Heart right ventricle (tissue), 16 donors: ENCODE measurements at places on chromosomes 6 and 20. TPM values are rescaled to one million over a fixed set of nuclear protein-coding genes. Genes with fewer than 3 reads are reported as not detected.

GRCh38 chr6:166778046-166778445 lies 151.0 kb upstream of the RPS6KA2 start:
- no peak for DNase-seq

DNA sequence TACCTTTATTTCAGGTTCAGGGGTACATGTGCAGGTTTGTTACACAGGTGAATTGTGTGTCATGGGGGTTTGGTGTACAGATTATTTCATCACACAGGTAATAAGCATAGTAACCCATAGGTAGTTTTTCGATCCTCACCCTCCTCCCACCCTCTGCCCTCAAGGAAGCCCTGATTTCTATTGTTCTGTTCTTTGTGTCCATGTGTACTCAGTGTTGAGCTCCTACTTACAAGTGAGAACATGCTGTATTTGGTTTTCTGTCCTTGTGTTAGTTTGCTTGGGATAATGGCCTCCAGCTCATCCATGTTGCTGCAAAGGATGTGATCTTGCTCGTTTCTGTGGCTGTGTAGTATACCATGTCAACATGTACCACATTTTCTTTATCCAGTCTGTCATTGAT lies 66.0 kb downstream of the STK4 start:
- no peak for DNase-seq

GRCh38 chr6:160393891-160394653 lies 45.9 kb downstream of the SLC22A3 start:
- DNase-seq, result no peak

SLC22A16 gene
- polyA plus RNA-seq, result not detected

DNA sequence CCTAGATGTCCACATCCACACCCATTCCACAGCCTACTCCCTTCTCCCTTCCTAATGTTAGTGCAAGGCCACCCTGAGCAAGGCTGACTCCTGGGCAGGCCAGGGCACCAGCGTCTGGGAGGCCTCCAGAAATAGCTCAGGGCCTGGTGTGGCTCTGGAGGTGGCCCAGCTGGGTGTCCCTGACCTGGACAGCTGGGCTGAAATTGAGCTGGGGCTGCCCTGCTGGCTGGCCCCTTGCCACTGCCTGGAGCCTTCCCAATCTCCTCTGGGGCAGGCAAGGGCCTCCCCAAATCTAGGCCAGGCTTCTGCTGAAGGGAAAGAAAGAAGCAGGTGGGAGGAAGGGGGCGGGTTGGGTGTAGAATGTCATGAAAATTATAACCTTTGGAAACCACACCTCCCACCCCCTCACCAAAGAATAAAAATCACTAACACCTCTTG lies 2.1 kb downstream of the FAM110A start:
- DNase-seq, result peak; percentile 82

GRCh38 chr6:163726037-163726695 lies 311.6 kb downstream of the QKI start:
- DNase-seq, result no peak

DNA sequence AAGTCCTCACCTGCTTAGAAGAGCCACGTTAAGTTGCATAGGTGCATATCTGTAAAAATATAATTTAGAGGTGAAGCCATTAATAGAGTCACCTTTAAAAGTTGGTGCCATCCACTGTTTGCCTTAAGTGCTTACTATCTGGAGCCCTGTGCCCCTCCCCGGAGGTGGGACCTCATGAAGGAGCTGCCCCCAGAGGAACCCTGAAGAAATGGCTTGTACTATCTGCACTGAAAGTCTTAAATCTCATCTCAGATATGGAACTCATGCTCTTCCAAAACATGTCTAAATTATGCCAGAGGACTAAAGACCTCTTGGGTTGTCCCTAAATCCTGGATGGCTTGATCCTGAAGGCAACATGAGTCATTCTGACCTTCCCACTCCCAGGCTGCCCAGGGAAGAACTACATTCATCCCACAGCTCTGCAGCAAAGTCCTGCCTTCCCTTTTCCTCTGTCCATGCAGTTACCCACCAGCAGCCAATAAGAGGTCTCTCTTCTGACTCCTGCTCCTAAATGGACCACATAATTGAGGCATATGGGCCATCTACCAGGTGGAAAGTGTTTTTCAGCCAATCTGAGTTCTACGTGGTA lies 85.3 kb downstream of the ASXL1 start:
- no peak for DNase-seq

DNA sequence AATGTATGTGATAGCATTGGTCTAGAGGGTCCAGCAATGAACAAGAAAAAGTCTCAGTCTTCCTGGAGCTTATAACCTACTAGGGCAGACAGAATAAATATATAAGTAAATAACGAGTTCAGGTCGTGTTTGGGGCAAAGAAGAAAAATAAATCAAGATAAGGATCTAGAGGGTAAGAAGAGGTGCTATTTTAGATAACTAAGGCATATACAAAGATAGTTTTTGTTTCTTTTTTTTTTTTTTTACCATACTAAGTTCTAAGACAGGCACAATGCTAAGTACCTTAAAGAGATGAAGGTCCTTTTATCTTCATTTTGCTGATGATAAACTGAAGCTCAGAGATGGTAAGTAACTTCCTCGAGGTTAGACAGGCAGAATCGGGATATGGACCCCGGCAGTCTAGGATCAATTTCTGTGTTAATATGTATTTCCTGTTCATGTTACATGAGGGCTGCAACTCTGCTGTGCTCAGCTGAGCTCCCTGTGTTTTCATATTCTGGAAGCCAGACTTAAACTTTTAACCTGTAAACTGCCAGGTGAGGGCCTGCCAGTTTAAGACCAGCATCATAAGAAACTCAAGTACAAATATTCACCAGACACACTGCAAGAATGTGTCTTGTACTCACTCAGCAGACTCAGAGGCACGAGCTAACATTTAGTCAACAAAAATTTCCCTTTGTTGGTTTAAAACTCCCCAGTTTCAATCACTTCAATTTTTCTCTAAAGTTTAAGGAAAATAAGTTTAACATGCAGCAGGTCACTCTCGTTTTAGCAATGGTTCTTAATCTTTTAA lies 23.3 kb downstream of the SESN1 start:
- DNase-seq, result no peak

ARMC2 gene
- polyA plus RNA-seq, result 2.5 TPM

DNA sequence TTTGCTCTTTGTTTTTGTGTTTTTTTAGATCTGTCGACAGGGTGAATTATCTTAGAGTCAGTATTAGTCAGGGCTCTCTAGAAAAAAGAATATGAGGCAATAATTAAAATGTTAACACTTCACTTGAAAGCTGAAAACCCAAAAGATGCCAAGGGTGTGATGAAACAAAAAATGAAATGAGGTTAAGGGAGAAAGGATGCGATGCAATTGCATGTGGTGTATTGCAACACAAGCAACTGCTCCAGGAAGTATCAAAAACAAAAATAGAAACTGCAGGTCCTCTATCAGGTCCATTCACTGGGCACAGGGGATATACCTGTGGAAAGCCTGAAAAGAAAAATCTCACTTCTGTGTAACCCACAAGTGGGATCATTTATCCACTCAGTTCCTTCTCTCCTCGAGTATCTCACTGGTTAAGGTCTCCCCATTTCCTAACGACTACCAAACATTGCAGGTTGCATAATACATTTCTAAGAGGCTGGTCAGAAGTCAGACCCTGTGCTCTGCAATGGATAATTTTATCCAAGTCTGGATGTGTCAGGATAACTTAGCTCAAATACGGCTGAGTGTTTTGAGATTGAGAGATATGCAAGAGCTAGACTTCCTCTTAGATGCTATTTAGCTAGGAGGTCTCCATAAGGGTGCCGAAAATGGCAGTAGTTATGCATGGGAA lies 257.7 kb upstream of the GJE1 start:
- DNase-seq, result no peak

DNA sequence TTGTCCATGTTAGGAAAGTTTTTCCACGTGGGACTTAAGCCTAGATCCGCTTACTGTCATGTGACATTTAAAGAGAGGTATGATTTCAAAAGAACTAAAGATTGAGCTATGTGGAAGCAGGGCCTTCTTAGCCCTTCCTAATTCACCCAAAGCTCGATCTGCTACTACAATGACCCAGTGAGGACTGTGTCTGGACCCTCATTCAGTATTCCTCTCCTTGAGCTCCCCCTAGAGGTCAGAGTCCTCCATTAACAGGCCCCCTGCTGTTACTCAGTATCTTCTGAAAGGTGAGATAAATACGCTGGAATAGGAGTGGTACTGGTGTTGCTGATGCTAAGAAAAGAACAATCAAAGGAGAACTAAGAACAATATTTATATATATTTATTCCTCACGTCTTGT lies 414.0 kb downstream of the GJA1 start:
- no peak for DNase-seq

DNA sequence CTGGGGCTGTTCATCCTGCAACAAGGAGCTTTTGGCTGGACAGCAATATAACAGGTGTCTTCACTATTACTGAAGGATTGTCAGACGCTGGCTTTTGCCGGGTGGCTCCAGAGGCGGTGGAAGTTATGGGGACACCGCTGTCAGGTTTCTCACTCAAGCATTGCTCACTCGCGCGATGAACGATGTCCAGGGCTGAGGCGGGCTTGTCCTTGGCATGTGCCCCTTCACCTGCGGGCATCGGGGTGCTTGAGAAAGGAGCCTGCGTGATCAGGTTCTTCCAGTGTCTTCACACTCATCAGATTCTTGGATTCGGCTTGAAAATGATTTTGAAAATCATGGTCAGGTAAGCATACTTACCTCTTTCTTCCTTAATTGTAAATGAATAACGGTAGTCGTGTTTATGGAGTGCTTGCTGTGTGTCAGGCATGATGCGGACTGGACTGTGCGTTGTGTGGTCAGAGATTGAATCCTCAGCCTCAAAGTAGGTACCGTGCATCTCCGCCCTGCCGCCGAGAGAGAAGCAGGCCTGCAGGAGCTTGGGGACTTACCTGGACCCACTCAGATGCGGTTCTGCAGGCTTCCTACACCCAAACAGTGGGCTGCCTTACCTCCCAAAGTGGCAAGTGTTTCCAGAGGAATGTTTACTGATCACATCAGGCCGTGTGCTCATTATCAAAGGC lies 18.3 kb upstream of the PYGB start:
- DNase-seq, result no peak

DNA sequence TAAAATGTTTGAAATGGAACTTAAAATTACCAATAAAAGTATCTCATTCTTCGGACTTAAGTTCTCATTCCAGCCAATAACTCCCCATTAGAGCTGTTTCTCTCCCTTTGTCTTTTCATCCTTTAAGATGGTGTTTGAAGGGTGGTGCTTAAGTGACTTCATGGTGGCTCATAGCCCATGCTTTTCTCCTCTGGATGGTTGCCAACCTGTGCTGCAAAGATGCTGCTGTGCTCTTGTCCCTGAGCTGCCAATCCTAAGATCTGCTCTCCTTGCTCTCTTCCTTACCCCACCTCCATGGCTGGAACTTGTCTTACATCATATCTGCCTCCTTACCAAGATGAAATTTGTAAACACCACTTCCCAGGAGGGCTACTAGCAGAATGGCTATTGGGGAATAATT lies 31.6 kb upstream of the PNRC1 start:
- no peak for DNase-seq

GRCh38 chr6:146253691-146254090 lies 224.8 kb downstream of the GRM1 start:
- no peak for DNase-seq

GRCh38 chr6:139126255-139126654 lies 8.6 kb upstream of the HECA start:
- no peak for DNase-seq

TCP11 gene
- not detected for polyA plus RNA-seq

GPLD1 gene
- polyA plus RNA-seq, result 0.07 TPM

ZSCAN23 gene
- 0.44 TPM for polyA plus RNA-seq

NTSR1 gene
- not detected for polyA plus RNA-seq

DNA sequence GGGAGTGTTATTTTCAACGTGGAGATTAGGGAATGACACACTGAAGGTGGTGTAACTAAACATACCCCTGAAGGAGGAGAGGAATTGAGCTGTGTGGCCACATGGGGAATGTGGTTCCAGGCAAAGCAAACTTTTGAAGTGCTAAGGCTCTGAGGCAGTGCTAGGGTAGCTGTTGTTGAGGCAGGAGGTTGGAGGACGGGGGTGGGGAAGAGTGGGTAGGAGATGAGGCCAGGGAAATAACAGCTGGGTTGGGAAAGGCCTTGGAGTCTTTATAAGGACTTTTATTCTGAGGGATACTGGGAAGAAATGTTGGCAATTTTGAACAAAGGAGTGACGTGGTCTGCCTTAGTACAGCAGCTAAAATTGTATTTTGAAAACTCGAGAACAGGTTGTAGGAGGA lies 13.0 kb downstream of the RPRD1B start:
- DNase-seq, result no peak

C6orf15 gene
- polyA plus RNA-seq, result not detected

DNA sequence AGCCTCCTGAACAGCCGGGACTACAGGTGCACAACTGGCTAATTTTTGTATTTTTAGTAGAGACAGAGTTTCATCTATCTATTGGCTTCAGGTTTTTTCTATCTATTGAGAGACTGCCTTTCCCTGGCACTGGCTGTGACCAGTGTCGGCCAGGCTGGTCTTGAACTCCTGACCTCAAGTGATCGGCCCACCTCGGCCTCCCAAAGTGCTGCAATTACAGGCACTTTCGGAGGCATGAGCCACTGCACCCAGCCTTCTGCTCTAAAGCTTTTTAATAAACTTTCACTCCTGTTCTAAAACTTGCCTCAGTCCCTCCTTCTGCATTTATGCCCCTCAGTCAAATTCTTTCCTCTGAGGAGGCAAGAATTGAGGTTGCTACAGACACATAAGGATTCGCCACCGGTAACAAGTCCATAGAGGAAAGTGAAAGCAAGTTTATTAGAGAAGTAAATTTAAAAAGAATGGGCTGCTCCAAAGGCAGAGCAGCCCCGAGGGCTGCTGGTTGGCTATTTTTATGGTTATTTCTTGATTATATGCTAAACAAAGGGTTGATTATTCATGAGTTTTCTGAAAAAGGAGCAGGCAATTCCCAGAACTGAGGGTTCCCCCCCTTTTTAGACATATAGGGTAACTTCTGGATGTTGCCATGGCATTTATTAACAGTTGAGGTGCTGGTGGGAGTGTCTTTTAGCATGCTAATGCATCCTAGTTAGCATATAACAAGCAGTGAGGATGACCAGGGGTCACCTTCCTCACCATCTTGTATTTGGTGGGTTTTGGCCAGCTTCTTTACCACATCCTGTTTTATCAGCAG lies 44.8 kb upstream of the RNGTT start:
- DNase-seq, result no peak

BCAS4 gene
- 2.1 TPM for polyA plus RNA-seq

DNA sequence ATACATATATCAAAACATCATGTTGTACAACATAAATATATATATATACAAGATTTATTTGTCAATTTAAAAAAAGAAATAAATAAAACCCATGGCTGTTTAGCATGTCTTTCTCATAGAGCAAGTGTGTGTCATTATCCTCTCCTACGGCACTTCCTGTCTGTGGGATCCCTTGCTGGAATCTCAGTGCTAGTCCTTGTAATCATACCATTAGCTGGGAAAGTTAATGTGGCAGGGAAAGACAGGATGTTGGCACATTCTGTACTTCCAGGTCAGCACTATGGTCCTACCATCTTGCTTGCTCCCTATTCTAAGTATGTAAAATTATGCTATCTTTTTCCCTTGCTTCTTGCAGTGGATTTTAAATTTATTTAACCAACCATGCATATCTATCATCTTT lies 9.5 kb upstream of the SLC17A3 start:
- DNase-seq, result no peak

EEF1A1 gene
- 3,224 TPM for polyA plus RNA-seq

GRCh38 chr6:18280084-18280483 lies 15.8 kb upstream of the DEK start:
- DNase-seq, result no peak

- peak; percentile 11 for DNase-seq
Observed at GRCh38 chr6:1821513-1822183, 211.9 kb downstream of the FOXC1 start.

- no peak for DNase-seq
Observed at GRCh38 chr20:58987790-58988564, 6.9 kb downstream of the NELFCD start.

- DNase-seq, result no peak
Observed at GRCh38 chr6:18242062-18242851, 22.1 kb downstream of the DEK start.

EYS gene
- polyA plus RNA-seq, result not detected

TTLL9 gene
- polyA plus RNA-seq, result 0.07 TPM
